ENCODE measurements at places on chromosomes 2 and 18.

DNA sequence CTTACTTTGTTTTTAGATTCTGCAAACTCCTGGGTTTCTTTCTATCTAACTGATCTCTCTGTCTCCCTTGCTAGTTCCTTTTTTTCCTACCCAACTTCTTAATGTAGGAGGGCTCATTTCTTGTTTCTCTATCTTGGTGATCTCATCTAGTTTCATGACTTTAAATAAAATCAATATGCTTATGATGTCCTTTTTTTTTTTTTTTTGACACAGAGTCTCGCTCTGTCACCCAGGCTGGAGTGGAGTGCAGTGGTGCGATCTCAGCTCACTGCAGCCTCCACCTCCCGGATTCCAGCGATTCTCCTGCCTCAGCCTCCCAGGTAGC, 42.2 kb upstream of the IL1RL1 start:
- no peak for DNase-seq

- DNase-seq, result peak; percentile 92
Observed at GRCh38 chr18:70421471-70422390, 132.9 kb downstream of the SOCS6 start.

DNA sequence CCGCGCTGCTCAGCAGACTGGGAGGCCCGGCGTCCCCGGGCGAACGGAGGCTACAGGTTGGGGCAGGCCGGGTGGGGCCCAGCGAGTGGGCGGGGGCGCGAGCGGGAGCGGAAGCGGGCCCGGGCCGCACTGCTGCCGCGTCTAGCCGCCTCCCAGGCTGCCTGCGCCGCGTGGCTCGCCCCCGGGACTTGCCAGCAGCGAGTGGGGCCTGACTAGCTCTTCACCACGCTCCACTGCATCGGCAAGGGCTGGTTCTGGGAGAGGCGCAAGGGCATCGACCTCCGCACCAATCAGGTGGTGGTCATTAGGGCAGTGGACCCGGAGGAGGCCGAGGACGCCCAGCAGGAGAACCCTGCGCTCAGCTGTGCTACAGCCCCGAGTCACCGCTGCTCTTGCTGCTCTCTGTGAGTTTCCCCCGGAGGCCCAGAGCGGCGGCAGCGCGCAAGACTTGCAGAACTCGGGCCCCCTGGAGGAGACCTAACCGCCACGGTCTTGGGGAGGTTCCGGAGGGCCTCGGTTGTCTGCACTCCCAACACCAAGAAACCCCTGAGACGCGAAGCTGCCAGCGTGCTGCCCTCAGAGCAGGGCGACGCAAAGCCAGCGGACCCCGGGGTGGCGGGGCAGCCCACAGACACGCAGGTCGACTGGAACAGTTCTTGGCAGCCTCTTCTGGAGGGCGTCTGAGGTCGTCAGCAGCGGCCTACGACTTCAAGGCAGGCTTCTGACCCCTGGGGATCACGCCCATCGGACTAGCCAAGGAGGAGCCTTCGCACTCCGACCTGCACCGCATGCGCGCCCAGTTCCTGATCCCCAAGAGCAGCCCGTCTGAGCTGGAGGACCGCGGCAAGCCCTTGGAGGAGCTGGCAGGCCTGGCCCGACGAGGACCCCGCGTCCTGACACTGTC, 27.2 kb upstream of the PTPN2 start:
- DNase-seq, result no peak

- DNase-seq, result no peak
Observed at GRCh38 chr2:233267516-233268245, 16.2 kb downstream of the ATG16L1 start.

DNA sequence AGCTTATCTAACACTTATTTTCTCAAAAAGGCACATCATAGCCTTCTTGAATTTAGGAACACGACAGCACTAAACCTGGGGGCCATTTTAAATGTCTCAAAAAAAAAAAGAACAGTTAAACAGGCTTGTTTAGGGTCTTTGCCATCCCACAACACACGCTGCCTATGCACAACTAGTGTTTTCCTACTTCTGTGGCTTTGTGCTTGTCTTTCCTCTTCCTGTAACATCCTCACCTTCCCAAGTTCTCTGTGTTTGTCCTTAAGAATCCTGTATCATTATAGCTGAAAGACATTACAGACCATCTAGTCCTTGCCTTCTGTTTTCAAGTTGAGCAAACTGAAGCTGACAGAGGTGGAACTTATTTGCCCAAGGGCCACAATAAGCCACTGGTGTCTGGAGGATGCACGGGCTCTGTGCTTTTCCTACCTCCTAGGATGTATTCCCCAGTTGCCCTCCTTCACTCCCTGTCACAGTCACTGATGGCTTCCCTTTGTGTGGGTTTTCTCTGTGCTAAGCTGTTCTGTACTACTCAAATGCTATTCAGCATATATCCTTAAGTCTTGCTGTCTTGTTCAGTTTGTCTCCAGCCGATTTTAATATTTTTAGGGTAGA, 22.6 kb downstream of the SNRPD1 start:
- no peak for DNase-seq

- DNase-seq, result no peak
Observed at GRCh38 chr18:9292047-9292446, 42.5 kb upstream of the TWSG1 start.

GRCh38 chr2:73844087-73844486, 15.3 kb downstream of the STAMBP start:
- no peak for DNase-seq

DNA sequence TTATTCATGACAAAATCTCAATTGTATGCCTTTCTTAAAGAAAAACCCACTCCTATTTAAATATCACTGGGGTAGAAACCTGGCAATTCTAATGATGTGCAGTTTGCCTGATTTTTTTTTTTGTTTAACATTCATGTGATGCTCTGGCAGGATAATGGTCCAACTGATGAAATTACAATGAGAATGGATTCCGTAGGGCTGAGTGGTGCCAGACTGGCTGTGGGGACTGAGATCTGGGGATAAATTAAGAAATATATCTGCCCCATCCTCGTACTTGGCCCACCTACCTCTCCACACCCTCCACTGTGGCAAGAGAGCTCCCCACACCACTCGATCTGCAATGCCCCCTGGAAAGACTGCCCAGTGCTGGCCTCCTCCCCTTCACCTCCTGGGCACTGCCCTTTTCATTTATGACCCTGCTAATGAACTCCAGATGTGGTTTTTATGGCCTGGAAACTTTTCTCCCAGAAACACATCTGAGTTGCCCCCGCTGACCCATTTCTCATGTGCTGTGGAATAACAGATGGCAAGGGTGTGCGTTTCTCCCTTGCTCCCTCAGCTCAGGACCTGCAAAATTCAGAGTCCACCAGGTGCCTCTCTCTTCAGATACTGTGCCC, 33.0 kb upstream of the RPL37A start:
- no peak for DNase-seq

Data from AG09309 (cell line).